ENCODE measurements at places on chromosomes 16 and 17. TPM values are rescaled to one million over a fixed set of nuclear protein-coding genes. Genes with fewer than 3 reads are reported as not detected.

Gene NLRP1
- 36.3 TPM for total RNA-seq

Gene DBNDD1
- total RNA-seq, result not detected

Gene TM4SF5
- total RNA-seq, result not detected

Gene GAS7
- total RNA-seq, result 4.9 TPM

- DNase-seq, result no peak
These were observed 64.0 kb downstream of the MRM1 start for GRCh38 chr17:36665417-36665816.

Measured in natural killer cell treated with Interleukin-12 subunit alpha and Interleukin-12 subunit beta and Interleukin-15 and Interleukin-18, amount 100 ng/mL, for 72 hours (primary cell).